ENCODE measurements at places on chromosomes 7 and 10.
A peak's percentile ranks its signal among the peaks of the same experiment; 100 is the strongest.

DNA sequence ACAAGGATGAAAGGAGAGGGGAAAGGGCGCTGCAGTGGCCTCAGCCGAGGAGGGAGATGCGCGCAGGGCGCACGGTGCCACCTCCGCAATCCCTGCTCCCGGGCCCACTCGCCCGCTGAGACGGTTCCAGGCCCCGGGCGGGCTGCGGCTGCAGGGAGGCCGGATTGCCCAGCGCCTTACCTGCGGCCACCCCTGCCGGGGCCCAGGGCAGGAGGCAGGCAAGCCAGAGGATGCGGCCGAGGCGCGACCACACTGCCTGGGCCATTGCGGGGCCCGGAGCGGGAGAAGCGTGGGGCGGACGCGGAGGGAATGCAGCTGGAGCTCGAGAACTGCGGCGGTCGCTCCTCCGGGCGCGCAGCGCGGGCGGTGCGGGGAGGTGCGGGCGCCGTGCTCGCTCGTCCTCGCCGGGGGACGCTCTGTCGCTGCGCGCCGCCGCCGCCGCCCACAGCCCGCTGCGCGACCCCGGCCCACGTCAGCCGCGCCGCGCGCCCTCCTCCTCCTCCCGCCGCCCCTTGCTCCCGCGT, at the start of gene TMEM130:
TSS of gene TMEM130 (minus strand) at position 418 of the 524 bp plus-strand sequence. CDS start at position 265, 153 bp downstream.
- DNase-seq: no peak

DNA sequence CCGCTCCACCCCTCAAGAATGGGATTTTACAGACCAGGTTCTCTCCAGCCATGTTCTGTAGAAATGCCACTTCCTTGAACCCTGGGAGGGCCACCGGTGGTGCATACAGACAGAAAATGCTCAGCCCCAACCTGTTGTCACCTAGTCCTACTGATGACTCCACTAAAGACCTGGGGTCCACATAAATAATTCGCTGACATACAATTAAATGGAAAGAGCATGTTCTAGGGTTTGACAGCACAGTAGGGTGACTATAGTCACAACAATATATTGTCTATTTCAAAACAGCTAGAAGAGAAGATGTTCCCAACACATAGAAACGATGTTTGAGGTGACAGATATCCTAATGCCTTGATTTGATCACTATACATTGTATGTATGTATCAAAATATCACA, 155.6 kb upstream of the NEBL start:
- DNase-seq: no peak

DNA sequence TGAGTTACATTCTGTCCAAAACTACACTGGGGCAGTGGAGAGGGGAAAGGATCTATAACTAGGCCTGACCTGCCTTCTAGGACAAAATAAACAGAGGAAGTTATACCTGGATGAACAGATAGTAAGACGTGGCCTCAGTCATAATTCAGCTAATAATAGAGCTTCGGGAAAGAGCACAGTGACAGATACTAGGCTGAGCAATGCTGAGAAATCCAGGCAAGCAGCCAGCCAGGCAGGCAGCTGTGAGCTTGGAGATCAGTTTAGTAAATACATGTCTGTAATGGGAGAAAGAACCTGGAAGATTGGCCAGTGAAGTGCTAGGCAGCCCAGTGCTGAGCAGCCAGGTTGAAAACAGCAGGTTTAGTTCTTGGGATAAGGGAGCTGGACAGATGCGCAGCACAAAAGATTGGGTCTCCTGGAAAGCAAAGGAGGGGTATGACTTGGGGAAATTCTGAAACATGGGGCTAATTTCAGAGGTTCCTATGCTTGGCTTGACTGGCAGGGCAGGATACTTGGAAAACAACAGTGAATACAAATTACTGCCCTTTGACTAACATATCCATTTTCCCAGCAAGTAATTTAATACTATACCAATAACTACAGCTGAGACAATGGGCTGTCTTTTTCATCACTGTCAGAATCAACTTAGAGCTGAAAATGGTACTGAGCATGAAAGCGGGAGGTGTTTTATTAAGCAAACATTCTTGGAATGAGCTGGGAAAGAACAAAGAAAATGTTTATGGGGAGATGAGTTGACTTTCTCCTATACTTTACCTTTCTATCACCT, 140.8 kb downstream of the DGKB start:
- peak; percentile 66 for DNase-seq

DNA sequence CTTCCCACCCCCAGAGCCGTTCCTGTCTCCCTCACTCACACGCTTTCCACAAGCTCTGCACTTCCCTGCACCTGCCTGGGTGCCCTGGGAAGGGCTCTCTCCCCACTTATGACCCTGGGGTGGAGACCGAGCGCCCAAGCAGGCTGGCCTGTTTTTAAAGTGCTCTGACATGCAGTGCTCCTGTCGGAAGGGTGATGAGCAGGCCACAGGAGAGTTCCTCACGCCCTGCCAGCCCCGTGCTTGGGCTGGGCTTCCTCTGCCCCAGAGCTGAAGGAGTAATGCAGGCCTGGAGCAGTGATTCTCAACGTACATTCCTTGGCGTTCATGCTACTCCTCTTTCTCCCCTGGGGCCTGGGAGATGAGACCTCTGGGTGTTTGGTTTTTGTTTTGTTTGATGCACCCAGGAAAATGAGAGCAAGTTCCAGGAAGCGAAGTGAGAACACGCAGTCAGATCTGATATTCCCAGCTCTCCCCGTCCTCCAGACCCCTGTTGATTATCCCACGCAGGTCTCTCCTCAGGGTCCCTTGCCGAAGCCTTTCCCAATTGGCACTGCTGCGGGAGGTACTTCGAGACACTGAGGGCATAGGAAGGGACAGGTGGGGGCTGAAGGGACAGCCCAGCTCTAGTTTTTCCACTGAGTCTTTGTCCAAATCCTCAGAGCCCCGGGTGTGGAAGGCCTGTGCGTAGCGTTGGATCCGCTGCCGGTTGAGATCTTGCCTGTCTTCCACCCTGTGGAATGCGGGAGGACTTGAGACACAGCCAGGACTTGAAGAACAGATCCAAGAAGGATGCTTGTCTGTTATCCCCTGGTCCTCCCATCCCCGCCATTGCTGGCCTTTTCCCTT, 14.1 kb downstream of the TRPV6 start:
- no peak for DNase-seq

DNA sequence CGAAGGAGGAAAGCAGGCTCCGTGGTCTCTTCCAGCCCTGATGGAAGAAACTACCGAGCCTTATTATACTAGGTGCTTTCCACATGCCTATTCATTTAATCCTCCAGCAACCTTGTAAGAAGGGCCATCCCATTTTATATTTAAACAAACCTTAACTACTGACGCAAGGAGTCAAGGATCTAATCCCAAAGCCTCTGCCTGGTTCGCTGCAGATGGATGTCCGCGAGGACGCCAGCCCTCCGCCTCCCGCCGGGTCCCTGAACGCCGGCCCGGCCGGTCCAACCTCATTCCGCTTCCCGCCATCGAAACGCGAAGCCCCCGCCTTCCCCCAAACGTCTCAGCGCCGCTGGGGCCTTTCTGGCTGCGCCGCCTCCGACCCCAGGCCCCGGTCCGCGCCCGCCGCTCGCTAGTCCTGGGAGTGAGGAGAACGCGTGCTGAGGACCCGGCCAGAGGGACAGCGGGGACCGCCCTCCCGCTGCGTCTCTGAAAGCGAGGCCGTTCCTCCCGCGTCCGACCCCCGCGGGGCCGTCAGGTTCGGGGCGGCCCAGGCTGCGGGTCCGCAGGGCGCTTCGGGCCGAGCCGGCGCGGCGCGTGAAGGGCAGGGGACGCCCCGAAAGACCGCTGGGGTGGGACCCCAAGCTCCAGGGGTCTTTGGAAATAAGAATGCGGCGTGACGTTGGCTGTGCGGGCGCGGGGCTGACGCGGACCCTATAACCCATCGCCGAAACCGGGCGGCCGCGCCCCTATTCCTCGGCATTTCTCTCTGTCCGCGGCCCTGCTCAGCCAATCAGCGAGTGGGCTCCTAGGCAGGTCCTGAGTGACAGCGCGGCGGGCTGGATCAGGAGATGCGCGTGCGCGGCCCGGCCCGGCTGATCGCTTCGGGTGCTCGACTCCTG, at the start of gene ATP6V0E2:
TSS of gene ATP6V0E2 (plus strand) at position 896 of the 896 bp plus-strand sequence. CDS start 97 bp downstream, outside the sequence.
- DNase-seq: peak; percentile 90

DNA sequence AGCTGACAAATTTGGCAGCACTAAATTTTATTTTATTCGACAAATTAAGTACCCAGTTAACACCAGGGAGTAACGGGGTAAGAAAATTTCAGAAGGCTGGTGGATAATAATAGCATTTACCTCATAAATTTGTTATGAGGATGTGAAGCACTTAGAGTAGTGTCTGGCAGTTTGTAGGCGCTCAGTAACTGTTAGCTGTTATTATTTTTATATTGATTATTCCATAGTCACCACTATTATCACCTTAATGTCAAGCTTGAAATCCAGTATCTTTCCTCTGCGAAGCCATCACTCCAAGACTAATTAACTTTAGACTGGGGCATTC, 563 bp upstream of the COA1 start:
- DNase-seq: no peak

DNA sequence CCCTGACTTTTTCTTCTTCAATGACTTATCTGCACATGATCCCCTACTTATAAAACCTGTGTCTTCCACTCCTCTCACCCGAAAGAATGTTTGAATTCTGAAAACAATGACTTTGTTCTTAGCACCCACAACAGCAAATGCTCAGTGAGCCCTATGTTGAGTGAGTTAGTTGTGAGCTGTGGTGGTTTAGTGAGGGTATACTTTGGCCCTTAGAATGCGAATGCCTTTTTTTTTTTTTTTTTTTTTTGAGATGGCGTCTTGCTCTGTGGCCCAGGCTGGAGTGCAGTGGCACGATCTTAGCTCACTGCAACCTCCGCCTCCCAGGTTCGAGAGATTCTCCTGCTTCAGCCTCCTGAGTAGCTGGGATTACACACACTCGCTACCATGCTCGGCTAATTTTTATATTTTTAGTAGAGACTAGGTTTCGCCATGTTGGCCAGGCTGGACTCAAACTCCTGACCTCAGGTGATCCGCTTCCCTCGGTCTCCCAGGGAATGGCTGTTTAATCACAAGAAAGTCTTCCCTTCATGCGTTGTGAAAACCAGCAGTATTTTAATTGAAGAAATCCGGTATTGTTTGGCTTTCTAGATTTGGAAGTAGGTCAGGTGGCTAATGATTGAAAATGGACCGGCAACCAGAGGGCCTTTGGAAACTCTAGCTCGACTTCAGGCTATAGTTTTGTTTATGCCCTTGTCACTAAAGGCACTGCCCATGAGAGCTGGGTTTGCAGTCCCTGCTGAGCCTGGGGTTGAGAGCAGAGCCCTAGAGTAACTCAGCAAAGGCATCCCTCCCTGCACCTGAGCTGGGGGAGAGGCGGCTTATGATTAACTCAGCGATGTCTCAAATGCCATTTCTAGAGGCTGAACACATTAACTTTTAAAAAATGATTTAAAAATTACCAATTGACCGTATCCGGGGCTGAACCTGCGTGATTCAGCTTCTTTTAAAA, 41.3 kb downstream of the CUX1 start:
- no peak for DNase-seq

DNA sequence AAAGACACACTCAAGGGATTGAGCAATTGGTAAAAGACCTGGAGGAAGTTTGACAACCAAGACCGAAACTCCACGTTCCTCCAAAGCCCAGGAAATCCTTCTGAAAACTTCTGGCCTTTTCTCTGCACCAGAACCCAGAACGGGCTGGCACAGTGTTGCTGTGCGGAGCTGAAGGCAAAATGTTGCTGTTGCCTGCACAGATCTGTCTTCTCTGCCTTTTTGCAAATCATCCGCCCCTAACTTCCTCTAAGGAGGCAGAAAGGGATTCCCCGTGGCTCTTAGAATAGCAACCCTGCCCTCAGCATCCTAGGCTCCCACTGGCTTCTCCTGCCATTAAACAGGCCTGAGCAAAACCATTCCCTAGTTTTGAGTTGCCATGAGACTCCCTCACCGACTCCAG, 44.9 kb downstream of the FIGNL1 start:
- DNase-seq: no peak

- DNase-seq: no peak
Measured at GRCh38 chr10:118970770-118971169, 58.7 kb upstream of the NANOS1 start.

- DNase-seq: no peak
Measured at GRCh38 chr10:71342573-71343391, 23.7 kb downstream of the SLC29A3 start.

- DNase-seq: no peak
Measured at GRCh38 chr10:482848-483247, 206.6 kb downstream of the DIP2C start.

GRCh38 chr7:142391191-142391992, 133.5 kb upstream of the PRSS58 start:
- peak; percentile 18 for DNase-seq

DNA sequence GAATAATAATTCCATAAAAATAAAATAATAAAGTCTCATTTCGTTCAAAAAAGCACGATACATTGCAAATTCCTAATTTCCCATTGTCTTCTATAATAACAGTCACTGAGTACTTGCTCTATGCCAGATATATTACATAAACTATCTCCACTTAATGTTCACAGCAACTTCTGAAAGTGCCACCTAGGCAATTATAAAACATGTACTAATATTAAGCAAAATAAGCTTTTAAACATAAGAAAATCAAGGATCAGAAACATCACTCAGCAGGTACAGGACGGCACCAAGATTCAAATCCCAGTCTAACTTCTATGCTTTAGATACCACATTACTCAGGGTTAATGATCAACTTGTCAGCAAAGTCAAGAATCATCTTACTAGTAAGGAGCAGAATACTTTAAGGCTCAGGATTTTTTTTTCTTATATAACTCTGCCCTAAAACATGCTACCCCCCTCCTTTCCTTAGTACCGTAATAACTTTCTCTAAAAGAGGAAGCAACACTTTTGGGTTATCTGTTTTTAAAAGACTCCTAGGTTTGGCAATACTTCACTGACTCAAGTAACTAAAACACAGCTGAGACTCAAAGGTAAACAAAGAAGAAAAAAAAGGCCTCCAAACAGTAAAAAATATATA, 51.3 kb downstream of the USP6NL start:
- peak; percentile 65 for DNase-seq

DNA sequence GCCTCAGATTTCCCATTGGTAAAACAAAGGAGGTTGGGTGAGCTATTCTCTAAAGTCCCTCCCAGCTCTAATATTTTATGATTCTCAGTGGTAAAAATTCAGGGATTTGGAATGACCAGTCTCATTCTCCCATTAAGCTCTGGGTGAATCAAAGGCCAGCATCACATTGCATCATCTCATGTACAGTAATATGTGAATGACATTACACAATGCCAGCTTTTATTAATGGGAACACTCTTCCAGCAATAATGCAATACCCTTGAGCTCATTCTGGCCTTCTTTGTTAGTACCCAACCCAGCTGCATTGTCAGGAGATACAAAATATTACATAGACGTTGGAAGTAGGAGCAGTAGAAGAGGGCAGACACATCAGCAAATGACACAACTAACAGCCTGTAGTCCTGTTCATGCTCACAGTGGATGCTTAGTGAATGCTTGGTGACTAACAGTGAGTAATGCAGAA, 100.0 kb upstream of the EGR2 start:
- peak; percentile 55 for DNase-seq

GRCh38 chr7:81715984-81716588, 53.8 kb downstream of the HGF start:
- DNase-seq: peak; percentile 42

DNA sequence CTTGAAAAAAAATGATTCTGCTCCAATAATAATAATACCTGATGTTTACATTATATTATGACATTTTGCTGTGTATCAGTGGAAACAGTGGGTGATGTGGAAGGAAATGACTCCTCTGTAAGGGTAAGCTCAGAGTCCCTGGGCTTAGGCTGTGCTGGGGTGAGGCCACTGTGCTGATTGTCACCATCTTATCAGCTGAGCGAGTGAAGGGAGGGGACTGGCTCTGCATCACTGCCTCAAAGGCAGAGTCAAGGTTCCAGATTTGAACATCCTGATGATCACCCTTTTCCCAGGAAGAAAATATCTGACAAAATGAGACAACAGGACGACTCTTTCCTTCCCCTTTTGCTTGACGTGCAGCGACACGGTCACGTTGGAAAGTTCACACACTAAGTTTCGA, 24.0 kb upstream of the HABP2 start:
- DNase-seq: no peak

- DNase-seq: no peak
Measured at GRCh38 chr7:115654384-115655214, 376.0 kb downstream of the TFEC start.
